ENCODE measurements at places on chromosomes 1 and 21.

DNA sequence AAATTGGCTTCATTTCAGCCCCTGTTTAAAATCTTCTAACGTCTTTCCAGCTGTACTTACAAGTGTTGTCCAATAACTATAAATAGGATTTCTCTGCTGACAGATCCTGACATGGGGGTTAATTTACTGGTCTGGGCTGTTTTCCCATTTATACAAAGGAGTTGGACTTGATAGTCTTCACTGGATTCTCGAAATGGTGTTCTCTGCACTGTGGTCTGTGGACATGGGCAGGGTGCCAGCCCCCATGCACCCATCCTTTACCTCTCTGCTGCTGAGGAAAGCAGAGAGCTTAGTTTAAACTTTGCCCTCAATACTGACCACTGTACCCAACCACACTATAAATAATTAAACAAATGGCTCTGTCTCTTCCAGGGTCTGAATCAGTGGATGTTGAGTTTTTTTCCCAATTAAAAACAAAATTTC, 5.2 kb downstream of the DIO1 start:
- no peak for DNase-seq

- DNase-seq = no peak
Observed at GRCh38 chr1:116755681-116756080, 1.5 kb downstream of the CD2 start.

- no peak for DNase-seq
Observed at GRCh38 chr21:42533963-42534355, 20.3 kb downstream of the SLC37A1 start.

DNA sequence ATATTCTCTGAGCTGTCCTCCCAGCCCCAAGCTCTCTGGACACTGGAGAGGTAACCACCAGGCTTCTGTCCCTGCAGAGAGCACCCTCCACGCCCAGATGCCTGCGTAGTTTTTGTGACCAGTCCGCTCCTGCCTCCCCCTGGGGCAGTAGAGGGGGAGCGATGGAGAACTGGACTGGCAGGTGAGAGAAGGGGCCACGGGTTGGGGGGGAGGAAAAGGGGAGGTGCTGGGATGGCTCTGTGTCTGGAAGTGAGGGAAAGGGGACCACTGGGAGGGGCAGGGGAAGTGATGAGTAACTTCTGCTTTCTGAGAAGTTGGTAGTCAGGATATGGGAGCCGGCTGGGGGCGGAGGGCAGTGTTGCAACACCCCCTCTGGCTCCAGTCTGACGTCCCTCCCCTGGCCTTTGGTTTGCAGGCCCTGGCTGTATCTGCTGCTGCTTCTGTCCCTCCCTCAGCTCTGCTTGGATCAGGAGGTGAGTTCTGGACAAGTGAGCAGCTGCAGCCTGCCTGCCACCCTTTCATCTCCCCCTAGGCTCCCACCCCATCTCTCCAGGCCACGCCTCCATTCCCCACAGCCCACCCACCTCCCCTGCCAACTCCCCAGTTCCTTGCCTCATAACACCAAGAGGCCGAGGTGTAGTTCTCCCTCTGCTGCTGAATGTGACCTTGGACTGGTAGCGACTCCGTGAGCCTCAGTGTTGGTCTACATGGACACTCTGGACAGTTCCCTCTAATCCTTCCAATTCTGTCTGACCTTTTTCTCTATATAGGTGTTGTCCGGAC, 3.1 kb downstream of the ADAMTSL4 start:
- DNase-seq = no peak

DNA sequence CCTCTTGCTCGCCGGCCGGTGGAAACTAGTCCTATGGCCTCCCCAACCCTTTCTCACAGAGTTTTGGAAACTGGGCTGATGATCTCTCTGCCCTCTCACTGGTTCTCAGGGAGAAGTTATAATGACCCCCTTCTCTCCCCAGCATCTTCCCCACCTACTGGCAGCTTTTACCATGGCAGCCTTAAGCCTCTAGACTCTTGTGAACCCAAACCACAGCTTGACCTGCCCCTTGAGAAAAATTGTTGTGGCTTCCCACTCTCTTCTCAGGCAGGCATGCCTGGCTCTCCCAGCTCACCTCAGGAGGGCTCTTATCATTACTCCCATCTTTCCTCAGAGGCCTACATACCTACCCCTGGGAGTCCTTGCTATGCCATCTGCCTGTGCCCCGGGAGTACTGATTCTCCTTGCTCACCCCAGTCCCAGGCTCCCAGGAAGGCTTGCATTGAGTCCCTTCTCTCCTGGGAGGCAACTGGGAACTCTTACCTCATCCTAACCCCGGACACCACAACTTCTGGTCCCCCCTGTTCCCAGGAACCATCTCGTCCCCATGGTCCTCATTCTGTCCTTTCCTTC, 1.6 kb downstream of the NSUN4 start:
- DNase-seq = peak; percentile 18

DNA sequence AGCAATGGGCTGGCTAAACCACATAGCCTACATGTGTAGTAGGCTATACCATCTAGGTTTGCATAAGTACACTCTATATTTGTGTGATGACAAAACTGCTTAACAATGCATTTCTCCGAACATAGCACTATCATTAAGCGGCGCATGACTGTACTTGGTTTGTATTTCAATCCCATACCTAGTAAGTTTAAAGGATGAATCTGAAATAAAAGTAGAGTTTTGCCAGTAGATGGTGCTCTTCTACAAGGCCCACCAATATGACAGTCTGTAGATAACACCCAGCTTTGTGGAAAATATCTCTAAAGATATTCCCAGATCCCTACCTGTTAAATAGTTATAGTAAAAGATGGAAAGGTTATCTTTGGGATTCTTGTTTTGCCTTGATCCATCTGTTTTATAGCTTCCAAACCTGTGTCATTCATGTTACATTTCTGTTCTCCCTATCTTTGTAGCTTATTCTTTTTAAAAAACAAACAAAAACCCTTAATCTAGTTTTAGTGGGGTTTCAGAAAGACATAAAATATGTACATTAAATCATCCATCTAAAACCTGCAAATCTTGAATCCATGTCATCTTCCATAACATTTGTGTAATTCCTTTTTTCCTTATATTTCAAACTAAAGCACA, 33.9 kb upstream of the ASPM start:
- no peak for DNase-seq

DNA sequence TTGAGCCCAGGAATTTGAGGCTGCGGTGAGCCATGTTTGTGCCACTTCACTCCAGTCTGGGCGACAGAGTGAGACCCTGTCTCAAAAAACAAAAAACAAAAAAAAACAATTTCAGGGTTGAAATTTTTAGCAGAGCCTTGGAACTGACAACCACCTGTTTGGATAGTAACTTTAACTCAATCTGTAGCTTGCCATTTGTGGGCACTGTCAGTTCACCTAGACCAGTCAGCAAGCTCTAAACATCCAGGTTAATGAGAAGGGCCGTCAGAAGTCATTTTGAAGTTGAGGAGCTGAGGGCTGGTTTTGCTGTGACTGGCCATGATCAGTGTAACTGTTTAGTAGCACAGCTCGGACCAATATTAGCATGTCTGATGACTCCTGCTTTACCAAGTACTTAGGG, 8.4 kb downstream of the TRAPPC10 start:
- no peak for DNase-seq

- DNase-seq = no peak
Observed at GRCh38 chr1:164651351-164651951, 92.5 kb downstream of the PBX1 start.

DNA sequence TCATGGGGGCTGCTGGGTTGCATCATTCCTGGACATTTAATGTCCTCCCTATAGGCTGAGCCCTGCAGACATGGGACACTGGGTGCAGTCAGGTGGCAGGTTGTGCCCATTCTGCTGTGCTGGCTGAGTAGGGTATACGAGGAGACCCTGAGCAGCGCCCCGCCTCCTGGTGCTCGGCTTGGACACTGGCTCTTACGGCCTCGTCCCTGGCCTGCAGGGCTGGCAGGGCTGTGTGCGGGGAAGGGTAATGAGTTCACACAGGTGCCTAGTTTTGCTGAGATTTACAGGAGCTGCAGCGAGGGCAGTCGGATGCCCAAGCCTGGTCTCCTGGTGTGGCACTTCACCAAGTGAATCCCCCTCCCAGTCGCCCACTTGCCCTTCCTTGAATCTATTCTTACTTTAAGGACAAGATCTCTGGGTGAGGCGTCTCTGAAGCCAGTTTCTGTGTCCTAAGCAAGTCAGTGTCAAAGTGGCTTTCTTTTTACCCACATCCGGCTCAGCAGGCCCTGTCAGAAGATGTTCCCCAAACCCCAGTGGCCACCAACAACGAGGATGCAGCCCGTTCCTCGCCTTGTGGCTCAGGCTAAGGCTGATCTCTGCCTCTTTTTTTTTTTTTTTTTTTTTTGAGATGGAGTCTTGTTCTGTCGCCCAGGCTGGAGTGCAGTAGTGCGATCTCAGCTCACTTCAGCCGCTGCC, 73.2 kb downstream of the MAN1C1 start:
- DNase-seq = no peak

DNA sequence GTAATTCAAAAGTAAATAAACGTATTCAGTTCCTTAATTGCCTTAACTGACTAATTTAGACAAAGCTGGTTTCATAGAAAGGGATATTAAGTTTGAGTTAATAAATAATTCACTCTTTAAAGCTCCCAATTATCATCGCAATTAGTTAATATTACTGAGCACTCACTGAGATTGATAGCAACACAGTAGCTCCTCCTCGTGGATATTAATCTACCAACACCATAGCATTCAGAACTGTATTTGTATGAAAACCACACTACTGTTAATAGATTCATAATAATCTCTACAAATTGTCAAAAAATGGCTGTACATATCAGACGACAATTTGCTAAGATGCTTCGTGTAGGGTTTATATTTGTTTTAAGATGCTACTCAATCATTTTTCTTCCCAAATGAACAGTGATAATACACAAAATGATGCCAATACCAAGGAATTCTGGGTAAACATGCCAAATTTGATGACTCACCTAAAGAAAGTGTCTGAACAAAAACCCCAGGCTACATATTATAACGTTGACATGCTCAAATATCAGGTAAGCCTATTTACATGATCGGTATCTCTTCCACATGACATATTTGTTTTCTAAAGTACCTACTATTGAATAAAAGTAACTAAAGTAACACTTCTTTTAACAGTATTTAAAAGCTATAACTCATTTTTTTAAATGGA, 18.8 kb upstream of the DYNLT5 start:
- DNase-seq = no peak

GRCh38 chr1:214857716-214858115, 224.8 kb upstream of the KCNK2 start:
- no peak for DNase-seq

GRCh38 chr1:187310038-187310631, 481.4 kb downstream of the PLA2G4A start:
- DNase-seq = no peak

GRCh38 chr1:19647643-19648042, 3.5 kb downstream of the NBL1 start:
- DNase-seq = no peak

- DNase-seq = no peak
Observed at GRCh38 chr1:70455291-70455690, 44.2 kb downstream of the CTH start.

- no peak for DNase-seq
Observed at GRCh38 chr1:201881617-201882016, 7.1 kb upstream of the SHISA4 start.

GRCh38 chr1:45393718-45394302, 53.6 kb upstream of the MUTYH start:
- DNase-seq = peak; percentile 52

- no peak for DNase-seq
Observed at GRCh38 chr21:38816400-38816977, 10.8 kb downstream of the ETS2 start.

- DNase-seq = no peak
Observed at GRCh38 chr1:244209955-244210354, 158.9 kb downstream of the ZBTB18 start.

DNA sequence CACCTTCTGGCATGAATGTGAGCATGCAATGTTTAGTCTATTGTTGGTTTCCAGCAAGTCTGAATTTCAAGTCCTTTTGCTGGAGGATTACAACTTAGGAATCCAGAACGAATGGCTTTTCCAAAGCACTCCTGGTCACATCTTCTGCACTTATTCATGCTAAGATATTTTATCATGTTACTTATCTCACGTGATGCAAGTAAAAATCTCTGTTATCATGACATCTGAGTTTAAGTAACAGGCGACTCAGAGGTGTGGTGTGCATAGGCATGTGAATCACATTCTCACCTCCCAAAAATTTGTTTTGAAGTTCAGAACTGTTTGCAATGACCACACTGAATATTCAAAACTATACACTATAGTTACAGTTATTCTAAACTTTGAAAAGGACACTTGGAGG, 204.8 kb upstream of the FGGY start:
- DNase-seq = no peak

- peak; percentile 34 for DNase-seq
Observed at GRCh38 chr1:41812051-41812450, 106.7 kb downstream of the HIVEP3 start.

DNA sequence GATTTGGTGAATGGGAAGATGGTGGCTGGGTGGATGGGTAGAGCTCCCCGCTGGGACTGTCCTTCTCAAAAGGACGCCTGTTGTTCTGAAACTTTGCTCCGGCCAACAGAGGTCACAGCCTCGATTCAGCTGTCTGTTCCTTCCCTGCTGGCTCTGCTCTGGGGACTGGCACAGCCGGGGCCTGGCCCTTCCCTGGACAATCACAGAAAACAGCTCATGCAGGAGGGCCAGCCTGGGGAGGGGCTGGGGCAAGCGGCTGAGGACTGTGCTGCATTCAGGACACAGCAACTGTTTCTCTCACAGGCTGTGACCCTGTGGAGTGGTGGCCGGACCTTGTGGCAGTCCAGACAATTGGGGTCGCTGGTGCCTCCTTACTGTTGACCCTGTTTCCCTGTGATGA, 110.7 kb upstream of the TMEM51 start:
- DNase-seq = no peak

- no peak for DNase-seq
Observed at GRCh38 chr1:204578867-204579664, 62.9 kb downstream of the MDM4 start.

DNA sequence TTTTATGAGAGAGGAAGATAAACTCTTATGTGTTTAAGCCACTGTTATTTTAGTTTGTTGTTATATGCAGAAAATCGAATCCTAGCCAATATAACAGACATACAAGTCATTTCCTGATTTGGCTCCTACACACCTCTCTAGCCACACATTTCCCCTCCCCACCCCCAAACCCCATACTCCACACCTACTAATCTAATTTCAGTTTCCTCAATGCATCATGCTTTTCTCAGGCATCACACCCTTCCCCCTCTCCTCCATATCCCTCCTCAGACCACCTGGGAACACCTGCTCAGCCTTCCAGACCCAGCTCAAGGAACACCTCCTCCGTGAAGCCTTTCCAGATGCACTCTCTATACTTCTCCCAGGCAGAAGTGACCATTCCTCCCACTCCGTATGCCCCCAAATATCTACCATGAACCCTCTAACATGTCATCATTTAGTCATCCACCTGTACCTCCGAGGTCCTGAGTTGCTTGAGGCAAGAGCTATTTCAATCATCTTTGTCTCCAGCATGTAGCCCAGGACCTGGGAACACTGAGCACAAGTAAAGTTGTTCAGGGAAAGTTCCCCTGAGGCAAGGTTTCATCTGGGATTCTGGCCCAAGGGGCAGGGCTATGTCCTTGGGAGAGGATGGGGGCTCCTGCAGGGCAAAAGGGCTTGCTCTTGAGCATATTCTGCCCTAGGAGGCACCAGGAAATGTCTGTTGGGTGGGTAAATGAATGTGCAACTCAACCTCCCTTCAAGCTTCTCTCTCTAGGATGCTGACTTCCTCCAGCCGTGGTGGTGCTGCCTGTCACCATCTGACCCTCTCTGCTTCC, 126.8 kb downstream of the HIVEP3 start:
- DNase-seq = no peak

GRCh38 chr1:175005085-175005783, 5.5 kb downstream of the CACYBP start:
- DNase-seq = no peak

GRCh38 chr21:45004059-45004422, 64.2 kb downstream of the SLX9 start:
- DNase-seq = no peak
